ENCODE measurements at places on chromosomes 11 and 22.

GRCh38 chr11:121794671-121795141 is 321.3 kb downstream of the BLID start:
- no peak for DNase-seq

- no peak for DNase-seq
These were observed 20.8 kb upstream of the ARRB1 start for GRCh38 chr11:75371949-75372876.

DNA sequence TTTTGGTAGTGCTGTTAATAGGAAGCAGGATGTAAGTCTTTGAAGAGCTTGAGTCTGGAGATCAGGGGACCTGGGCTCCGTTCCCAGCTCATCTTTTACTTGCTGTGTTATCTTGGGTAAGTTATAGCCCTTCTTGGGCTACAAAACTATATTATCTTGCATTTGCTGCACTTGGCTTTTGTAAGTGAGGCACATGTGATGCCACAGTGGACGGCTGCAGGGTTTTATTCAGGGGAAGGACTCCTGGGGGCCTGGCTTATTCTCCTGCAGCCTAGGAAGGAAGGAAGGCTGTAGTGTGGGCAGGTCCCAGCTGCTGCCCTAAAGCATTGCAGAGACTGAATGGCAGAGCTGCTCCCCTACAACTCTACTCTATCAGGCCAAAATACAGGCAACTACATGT is 6.4 kb downstream of the CD82 start:
- no peak for DNase-seq

- no peak for DNase-seq
These were observed 43.8 kb downstream of the NECTIN1 start for GRCh38 chr11:119685111-119685746.

GRCh38 chr22:29517215-29517908 is 36.2 kb downstream of the THOC5 start:
- DNase-seq = no peak

- no peak for DNase-seq
These were observed 887.3 kb upstream of the TENM4 start for GRCh38 chr11:80327956-80328614.
